Glutamatergic neuron (in vitro differentiated cells): ENCODE measurements at places on chromosomes 2 and 18. TPM values are rescaled to one million over a fixed set of nuclear protein-coding genes. Genes with fewer than 3 reads are reported as not detected.

GRCh38 chr2:98985905-98986666, 50.1 kb upstream of the CRACDL start:
- DNase-seq, result no peak

DNA sequence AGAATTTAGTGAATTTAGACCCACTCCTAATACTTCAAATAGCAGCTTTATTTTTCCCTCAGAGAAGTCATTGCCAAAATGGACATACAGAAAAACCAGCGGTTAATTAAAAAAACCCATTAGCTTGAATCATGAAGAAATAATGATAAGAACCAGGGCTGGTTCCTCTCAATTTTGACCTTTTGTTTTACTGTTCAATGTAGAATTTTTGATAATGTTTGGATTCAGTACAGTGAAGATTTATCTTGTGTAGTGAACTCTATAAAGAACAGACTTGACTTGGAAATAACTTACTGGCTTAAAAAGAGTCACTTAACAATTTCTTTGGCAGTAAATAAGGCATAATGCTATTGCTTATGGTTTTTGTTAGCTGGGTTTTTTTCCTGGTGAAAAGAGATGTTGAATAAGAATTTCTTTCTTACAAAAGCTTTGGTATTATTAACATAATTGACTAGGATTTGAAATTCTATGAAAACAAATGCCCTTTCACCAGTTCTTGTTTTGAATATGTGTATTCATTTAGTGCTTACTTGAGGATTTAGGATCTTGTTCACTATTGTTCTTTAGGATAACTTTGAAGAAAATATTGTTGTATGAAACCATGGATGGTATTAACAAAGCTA, 73.4 kb upstream of the ITPRID2 start:
- DNase-seq, result no peak

Gene C2orf78
- not detected for total RNA-seq

Gene PREB
- total RNA-seq, result 35.5 TPM

Gene LYG2
- total RNA-seq, result not detected

GRCh38 chr2:118801151-118801550, 46.3 kb downstream of the EN1 start:
- DNase-seq, result no peak

- no peak for DNase-seq
These were observed 13.3 kb downstream of the CTDP1 start for GRCh38 chr18:79692886-79693285.

DNA sequence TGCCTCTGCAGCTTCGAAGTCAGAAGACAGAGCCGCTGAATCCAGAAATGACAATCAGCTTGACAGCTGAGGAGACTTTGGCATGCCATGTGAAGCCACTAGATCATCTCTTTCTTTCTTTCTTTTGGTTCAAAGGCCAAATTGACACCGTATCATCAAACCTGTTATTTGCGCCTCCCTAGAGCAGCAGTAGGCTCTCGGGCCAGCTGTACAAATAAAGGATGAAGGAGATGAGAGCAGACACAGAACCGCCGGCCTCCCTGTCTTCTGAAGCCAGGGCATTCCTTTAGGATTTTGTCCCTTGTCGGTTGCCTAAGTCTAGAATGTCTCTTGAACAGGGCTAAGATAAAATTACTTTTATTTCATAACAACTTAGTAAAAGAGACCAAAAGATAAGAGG, 36.8 kb downstream of the COL4A4 start:
- no peak for DNase-seq

- DNase-seq, result no peak
These were observed 40.9 kb downstream of the ARID5A start for GRCh38 chr2:96577501-96577900.

Gene POTEJ
- not detected for total RNA-seq

Gene GEN1
- 44.4 TPM for total RNA-seq

Gene FSIP2
- 56.4 TPM for total RNA-seq

Gene ATP6V1B1
- total RNA-seq, result not detected

GRCh38 chr2:235833971-235834620, 334.1 kb downstream of the GBX2 start:
- DNase-seq, result no peak

DNA sequence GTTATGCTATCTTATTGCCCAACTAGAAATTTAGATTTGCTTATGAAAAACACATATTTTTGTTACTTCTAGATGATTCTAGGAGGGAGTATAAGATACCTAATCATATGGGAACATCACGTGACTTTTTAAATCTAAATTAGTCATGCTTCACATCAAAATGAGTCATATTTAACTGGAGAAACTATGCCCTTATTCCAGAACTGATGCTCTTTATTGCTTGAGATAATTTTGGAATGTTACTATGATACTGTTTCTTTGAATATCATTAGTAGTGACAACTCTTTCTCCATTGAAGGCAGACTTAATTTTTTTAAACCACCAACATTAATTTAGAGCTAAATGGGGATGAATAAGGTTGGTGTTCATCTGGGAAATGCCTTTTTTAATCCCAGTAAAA, 19.9 kb upstream of the ELAC1 start:
- DNase-seq, result no peak

- no peak for DNase-seq
These were observed 336.4 kb upstream of the FSHR start for GRCh38 chr2:49490710-49491109.

Gene BAZ2B
- total RNA-seq, result 226 TPM

DNA sequence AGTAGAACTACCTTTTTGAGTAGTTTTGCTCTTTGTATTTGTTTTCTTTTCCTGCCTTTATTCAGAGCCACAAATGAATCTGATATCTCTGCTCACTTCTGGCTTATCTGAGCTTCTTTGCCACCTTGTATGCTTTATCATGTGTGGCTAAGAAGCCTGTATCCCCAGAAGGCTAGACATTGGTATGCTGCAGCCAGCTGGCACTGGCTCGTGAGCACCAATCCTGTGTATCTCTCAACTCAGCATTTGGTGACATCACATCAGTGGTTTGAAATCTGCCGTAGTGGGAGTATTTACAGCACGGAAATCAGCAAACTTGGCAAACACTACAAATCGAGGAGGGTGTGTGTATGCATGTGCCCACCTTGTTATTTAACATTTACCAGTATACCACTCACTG, 183.7 kb upstream of the LHCGR start:
- no peak for DNase-seq

Gene NMUR1
- total RNA-seq, result 0.32 TPM

Gene C2orf66
- total RNA-seq, result 0.34 TPM

GRCh38 chr18:13570856-13571495, 155.4 kb downstream of the FAM210A start:
- DNase-seq, result no peak

DNA sequence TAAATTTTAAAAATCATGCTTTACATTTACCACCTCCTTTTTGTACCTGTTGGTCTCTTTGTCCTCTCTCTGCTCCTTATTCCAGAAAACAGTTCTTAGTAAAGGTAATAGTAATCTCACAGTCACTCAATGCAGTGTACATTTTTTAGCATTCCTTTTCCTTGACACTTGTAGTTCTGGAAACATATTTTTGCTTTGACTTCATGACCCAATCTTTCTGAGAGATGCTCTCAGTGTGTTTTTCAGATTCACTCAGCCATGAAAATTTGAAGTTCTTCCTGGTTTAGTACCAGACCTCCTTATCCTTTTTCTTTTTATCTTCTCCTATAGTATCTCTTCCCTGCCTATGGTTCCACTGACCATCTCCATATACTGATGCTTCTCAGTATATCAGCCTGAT, 747.5 kb upstream of the ZEB2 start:
- no peak for DNase-seq

GRCh38 chr2:219521066-219521880, 7.0 kb downstream of the ASIC4 start:
- DNase-seq, result peak; percentile 76

DNA sequence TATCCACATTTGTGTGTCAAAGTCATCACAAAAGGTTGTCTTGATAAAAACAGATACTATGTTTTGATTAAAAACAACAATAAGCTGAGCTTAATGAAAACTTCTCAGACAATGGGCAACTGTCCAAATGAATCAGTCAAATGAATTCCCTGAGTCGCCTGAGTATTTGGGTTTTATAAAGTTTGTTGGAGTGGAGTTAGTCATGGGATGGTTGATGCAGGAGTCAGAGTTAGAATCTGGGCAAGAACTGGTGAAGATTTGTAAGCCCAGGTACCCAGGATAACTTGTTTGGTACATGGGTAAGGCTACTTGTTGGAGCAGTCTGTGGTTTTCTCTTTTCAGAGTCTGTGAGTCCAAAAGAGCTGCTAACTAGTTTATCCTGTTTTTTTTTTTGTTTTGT, 34.4 kb upstream of the RAPGEF4 start:
- DNase-seq, result no peak

Gene VPS4B
- 44.5 TPM for total RNA-seq

GRCh38 chr18:26425148-26425531, 123.2 kb downstream of the KCTD1 start:
- DNase-seq, result no peak

DNA sequence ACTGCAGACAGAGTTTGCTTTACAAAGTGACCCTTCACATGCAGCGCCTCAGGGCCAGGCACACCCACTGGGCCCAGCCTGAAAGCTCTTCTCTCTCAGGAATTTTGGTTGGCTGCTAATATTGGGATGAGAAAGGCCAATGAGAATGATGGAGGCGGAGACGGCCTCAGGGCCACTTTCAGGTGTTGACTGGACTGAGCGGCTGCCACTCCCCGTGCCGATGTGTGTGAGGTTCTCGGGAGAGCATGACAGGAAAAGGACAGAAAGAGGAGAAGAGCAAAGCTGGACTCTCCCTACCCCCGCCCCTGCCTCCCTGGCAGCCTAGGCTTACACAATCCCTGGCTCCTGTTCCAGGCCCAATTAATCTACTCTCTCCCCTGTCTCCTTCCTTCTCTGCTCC, 155.7 kb downstream of the CELF4 start:
- DNase-seq, result no peak

- DNase-seq, result no peak
These were observed 419.6 kb upstream of the POU3F3 start for GRCh38 chr2:104434318-104434792.

DNA sequence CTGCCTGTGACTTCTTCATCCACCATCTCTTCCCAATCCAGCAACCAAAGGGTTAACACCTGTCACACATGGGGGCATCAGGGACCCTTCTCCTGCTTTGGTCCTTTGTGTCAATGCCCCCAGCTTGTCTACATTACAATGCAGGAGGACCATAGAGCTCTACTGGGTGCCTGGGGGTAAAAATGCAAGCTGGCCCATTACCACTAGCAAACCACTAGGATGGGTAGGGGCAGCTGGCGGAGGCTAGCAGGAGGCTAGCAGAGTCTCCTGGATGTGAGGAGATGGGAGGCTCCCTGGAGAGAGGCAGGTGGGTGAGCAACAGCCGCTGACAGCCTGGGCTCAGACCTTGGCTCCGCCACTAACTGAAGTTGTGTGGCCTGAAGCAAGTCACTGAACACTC, 153.4 kb upstream of the SKOR2 start:
- DNase-seq, result no peak

DNA sequence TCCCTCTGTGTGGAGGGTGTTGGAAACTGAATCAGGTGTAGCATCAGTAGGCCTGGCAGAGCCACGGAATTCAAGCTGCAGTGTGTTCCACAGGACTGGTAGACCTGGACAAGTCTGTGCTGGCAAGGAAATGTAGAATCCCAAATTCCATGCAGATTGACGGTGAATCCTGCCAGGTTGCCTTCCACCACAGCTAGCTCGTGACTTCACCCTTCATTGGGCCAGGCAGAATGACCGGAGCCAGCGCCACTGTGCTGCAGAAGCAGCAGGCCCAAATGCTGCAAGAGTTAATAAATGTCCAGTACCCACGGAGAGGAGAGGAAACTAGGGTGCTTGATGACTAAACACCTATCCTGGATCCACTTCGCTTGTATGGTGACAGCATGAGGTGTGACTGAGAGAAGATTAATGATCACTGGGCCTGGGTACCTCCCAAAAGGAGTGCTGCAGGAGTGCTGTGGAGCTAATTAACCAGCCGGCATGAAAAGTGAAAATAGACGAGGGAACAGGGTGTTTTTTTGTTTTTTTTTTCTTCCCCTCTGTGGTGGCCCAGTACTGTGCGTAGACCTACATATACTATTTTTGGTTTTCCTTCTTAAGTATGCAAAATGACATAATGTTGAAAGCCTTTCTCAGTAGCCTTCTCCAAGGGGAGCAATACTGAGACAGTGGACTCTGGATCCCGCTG, 122.2 kb downstream of the TANC1 start:
- DNase-seq, result no peak

Gene HNRNPLL
- 79.8 TPM for total RNA-seq

Gene NEU4
- total RNA-seq, result 0.88 TPM

GRCh38 chr18:32595832-32596231, 125.2 kb upstream of the GAREM1 start:
- no peak for DNase-seq

GRCh38 chr2:207766697-207767460, 2.8 kb downstream of the FZD5 start:
- DNase-seq, result no peak

GRCh38 chr18:74836296-74837139, 238.8 kb downstream of the ZNF407 start:
- DNase-seq, result no peak

DNA sequence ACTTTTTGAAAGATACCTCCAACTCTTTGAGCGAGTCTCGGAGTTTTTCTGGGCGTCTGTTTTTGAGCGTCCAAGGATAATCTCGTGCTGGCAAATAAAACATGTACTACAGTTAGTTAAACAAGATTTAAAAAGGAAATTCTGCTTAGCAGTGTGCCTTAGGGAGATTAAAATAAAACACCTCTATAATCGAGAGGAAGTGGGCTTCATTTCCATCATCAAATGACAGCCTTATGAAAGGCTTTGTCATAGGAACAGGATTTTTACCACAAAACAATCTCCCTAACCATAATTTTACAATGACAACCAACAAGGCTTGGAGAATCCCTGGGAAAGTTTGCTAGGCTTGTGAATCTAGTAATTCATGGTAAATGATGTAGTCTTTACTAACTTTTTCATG, 103.4 kb downstream of the WDPCP start:
- DNase-seq, result no peak

GRCh38 chr18:44979748-44980147, 299.1 kb downstream of the SETBP1 start:
- DNase-seq, result no peak

- no peak for DNase-seq
These were observed 127.5 kb upstream of the TMEM200C start for GRCh38 chr18:6022845-6023244.
